Thyroid gland (tissue), 4 donors: ENCODE measurements at places on chromosomes 7 and 10. TPM values are rescaled to one million over a fixed set of nuclear protein-coding genes. Genes with fewer than 3 reads are reported as not detected.

SLC18A3 gene
- total RNA-seq: not detected

PPA1 gene
- 172 TPM for total RNA-seq

DNA sequence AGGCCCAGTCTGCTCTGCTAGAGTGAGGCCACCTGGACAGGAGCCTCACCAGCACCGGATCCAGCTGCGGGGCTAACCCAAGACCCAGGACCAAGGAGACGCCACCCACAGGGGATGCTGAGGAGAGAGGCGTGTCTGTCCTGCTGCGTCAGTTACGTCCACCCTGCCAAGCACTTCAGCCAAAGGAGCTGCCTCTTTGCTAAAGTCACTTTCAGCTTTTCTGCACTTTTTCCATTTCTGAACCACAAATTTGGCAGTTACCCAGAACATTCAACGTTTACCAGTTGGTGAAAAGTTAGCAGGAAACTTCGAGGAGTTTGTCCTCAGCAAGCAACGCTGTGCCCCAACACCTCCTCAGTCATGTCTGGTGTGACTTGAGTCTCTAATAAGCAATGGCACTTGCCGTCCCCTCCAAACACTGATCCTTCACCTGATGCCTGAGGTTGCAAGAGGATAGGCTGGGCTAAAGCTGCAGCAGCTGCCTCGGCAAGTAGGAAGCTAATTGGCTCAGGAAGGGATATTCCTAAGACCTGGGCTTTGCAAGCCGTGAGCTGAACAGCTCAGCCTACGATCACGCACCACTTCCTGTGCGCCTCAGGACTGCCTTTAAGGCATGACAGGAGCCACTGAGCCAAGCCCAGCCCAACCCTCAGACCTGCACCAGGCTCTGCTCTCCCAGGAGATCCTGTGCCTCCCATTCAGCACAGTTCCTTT is 40.1 kb downstream of the KCNH2 start:
- H3K4me1 ChIP-seq: peaks cover 9% of the 10 kb centered on the region
- no peak overlapping the region for H3K4me3 ChIP-seq
- peak; percentile 14 for DNase-seq
- H3K27ac ChIP-seq: no peak overlapping the region
- H3K36me3 ChIP-seq: no peaks in the 10 kb centered on the region

- no peak overlapping the region for H3K4me3 ChIP-seq
- no peak overlapping the region for H3K27ac ChIP-seq
These were observed 38.0 kb downstream of the MDFIC start for GRCh38 chr7:114959931-114960330.

CC2D2B gene
- 2.0 TPM for total RNA-seq

DNA sequence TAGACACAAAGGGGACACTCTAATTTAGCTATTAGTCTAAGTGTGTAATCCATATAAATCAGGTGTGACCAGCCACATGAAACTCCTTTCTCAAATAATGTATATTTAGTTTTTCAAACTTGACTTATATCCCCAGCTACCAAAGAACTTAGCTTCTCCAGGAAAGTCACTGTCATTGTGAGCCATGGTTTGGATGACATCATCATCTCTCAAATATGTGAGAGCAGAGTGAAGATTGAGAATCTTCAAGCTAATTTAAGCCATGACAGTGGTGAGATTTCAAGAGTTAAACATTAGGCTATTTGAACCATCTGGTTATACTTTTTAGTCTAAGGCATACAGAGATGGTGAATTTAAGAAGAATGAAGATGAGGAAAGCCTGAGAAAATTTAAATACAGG is 1165.6 kb downstream of the CNTNAP2 start:
- no peak overlapping the region for H3K27ac ChIP-seq
- DNase-seq: no peak
- H3K4me3 ChIP-seq: no peak overlapping the region
- H3K27me3 ChIP-seq: no peaks in the 10 kb centered on the region
- no peaks in the 10 kb centered on the region for H3K4me1 ChIP-seq

ASNS gene
- total RNA-seq: 84.2 TPM

DNA sequence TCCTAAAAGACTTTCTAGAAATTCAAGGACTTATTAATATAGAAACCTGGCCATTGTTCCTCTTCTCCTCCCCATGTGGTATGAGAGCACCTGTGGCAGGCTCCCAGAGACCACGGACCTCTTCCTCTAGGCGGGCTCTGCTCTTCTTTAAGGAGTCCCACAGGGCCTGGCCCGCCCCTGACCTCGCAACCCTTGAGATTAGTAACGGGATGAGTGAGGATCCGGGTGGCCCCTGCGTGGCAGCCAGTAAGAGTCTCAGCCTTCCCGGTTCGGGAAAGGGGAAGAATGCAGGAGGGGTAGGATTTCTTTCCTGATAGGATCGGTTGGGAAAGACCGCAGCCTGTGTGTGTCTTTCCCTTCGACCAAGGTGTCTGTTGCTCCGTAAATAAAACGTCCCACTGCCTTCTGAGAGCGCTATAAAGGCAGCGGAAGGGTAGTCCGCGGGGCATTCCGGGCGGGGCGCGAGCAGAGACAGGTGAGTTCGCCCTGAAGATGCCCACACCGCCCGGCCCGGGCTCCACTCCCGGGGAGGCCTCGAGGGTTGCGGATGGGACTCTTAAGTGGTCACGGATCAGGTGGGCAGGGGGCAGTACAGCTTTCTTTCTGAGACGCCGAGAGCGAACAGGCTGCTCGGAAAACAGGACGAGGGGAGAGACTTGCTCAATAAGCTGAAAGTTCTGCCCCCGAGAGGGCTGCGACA is at the start of gene SLC26A4:
TSS of gene SLC26A4 (plus strand) at position 448 of the 700 bp plus-strand sequence. CDS start 814 bp downstream, outside the sequence.
- no peaks in the 10 kb centered on the region for H3K36me3 ChIP-seq
- peak; percentile 58 for DNase-seq
- peak within 1 kb of the TSS; percentile 90 for H3K27ac ChIP-seq
- peaks cover 36% of the 10 kb centered on the region for H3K4me1 ChIP-seq

CLCN1 gene
- not detected for total RNA-seq

DNA sequence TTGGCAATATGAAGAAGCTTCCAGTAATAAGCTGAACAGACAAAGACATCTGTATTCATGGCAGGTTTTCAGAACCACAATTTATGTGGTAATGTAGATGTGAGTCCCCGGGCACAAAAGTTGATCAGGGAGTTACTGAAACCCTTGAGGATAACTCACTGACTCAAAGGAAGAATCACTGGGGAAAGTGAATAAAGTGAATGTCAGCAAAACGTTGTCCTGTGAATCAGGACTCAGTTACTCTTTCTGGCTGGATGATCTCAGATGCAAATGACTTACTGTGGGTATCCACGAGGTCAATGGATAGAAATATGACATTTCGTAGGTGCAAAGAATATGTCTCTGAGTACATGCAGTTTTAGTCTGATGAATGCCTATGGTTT is 172.8 kb upstream of the CTBP2 start:
- H3K27me3 ChIP-seq: no peaks in the 10 kb centered on the region
- no peak for DNase-seq
- H3K36me3 ChIP-seq: no peaks in the 10 kb centered on the region
- H3K27ac ChIP-seq: no peak overlapping the region
- H3K4me3 ChIP-seq: no peak overlapping the region
- H3K4me1 ChIP-seq: no peaks in the 10 kb centered on the region

DNA sequence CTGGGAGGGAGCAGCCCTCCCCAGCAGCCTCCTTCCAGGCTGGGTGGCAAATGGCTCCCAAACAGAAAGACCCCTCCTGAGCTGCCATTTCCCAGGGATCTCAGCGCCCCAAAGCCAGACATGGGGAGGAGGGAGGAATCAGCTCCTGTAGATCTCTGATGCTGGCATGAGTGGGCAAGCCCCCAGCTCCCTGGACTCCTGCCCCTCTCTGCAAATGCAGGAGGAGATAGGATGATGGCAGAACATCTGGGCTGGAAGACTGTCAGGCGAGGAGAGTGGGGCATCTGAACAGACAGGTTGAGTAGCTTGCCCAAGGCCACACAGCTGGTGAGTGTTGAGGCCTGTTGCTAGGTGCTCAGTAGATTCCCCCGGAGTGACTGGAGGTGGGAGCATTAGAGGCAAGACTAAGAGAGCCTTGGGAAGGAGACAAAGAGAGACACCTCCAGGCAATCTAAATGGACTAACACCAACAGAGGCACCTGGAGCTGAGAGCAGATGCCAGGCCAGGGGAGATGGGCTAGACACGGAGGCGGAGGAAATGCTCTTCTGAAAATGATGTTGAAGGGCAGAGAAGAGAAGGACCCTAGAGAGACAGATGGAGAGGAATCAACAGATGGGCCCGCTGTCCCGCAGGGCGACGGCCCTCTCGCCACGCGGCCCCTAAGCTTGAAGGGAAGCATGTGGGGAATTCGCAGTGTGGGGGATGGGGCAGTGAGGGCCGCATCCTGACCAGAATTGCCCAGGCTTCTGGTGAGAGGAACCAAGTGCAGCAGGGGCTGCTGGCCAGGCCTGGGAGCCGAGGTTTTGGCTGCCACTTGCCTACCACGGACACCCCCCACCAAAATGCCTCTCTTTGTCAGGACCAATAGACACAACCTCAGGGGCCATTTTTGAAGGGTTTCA is 84.8 kb upstream of the LRRC4 start:
- H3K4me3 ChIP-seq: no peak overlapping the region
- DNase-seq: no peak
- H3K4me1 ChIP-seq: no peaks in the 10 kb centered on the region
- H3K36me3 ChIP-seq: no peaks in the 10 kb centered on the region
- no peak overlapping the region for H3K27ac ChIP-seq

- H3K27ac ChIP-seq: peak overlapping the region; percentile 85
- no peaks in the 10 kb centered on the region for H3K27me3 ChIP-seq
- peak; percentile 19 for DNase-seq
- H3K36me3 ChIP-seq: no peaks in the 10 kb centered on the region
- peaks cover 13% of the 10 kb centered on the region for H3K4me1 ChIP-seq
These were observed 403 bp downstream of the CDK6 start for GRCh38 chr7:92835851-92836488.

DNA sequence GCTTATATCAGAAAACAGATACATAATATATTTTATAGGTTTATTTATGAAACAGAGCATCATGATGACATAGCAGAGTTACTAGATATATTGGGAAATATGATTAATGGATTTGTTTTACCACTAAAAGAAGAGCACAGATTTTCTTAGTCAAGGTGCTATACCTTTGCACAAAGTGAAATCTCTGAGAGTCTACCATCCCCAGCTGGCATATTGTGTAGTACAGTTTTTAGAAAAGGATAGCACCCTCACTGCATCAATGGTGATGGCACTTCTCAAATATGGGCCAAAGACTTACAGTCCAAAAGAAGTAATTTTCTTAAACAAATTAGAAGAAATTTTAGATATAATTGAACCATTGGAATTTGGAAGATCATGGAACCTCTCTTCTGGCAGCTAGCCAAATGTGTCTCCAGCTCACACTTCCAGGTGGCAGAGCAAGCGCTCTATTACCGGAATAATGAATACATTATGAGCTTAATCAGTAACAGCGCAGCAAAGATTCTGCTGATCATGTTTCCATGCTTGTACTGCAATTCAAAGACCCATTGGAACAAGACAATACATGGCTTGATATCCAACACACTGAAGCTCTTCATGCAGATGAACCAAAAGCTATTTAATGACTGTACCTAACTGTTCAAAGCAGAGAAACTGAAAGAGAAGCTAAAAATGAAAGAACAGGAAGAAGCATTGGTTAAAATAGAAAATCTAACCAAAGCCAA is 21.9 kb upstream of the CREB3L2 start:
- DNase-seq: no peak
- H3K4me3 ChIP-seq: no peak overlapping the region
- H3K36me3 ChIP-seq: no peaks in the 10 kb centered on the region
- no peaks in the 10 kb centered on the region for H3K4me1 ChIP-seq
- no peaks in the 10 kb centered on the region for H3K27me3 ChIP-seq

DNA sequence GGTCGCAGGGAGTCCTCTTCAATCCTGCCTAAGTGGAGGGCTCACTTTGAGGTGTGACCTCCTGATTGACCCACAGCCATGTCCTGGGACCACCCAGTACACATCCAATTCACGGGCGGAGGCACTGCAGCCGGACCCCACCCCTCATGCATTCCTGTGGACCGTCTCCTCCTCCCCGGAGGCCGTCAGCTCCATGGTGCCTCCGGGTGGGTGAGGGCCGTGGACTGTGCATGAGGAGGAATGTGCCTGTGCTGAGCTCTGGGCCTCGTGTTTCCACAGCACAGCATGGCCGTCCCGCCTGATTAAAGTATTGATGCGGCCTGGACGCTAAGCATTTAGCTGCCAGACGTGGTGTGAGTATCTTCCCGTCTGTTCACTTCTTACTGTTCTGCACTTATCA is 52.8 kb downstream of the CFAP46 start:
- H3K36me3 ChIP-seq: no peaks in the 10 kb centered on the region
- H3K4me1 ChIP-seq: peaks cover 11% of the 10 kb centered on the region
- H3K27ac ChIP-seq: no peak overlapping the region
- DNase-seq: no peak

SPDYE11 gene
- not detected for total RNA-seq

DNA sequence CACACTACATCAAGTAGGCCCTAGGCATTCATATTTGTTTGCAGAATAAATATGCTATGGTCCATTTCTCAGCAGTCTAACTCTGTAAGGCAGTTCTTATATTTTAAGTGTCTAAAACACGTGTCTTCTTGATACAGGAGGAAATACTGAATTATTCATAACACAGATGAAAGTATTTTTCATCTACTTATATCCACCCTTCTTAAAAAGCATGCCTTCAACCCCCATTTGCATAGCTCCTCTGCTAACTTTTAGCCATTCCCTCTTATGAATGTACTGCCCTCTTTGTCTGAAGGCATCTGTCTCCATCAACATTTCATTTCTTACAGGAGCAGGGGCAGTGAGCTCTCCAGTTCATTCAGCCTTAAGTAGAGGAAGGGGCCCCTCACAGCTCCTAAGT is 57.7 kb downstream of the ZFAND4 start:
- H3K4me1 ChIP-seq: no peaks in the 10 kb centered on the region
- no peak for DNase-seq
- no peak overlapping the region for H3K4me3 ChIP-seq
- no peak overlapping the region for H3K27ac ChIP-seq
- peaks cover 6% of the 10 kb centered on the region for H3K36me3 ChIP-seq

DNA sequence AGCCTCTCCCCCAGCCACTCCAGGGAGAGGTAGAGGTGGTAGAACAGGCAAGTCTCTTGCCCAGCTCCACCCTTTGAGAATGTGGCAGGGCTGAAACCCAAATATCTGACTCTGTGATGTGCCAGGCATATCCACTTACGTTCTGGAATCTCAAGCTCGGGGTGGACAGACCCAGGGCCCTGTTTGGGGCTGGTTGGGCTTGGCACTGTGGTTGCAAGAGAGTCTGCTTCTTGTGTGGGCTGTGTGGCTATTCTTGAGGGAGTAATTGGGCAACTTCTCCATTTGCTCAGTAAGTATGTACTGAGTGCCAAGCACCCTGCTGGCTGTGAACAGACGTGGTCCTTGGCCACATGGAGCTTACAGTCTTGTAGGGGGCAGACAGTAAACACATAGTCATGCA is 4.7 kb downstream of the UBTD1 start:
- no peaks in the 10 kb centered on the region for H3K36me3 ChIP-seq
- H3K27ac ChIP-seq: no peak overlapping the region
- H3K27me3 ChIP-seq: no peaks in the 10 kb centered on the region
- H3K4me1 ChIP-seq: peaks cover 6% of the 10 kb centered on the region
- no peak overlapping the region for H3K4me3 ChIP-seq

GRCh38 chr10:123463698-123464097 is 202.5 kb upstream of the GPR26 start:
- H3K27me3 ChIP-seq: no peaks in the 10 kb centered on the region
- H3K27ac ChIP-seq: no peak overlapping the region
- no peaks in the 10 kb centered on the region for H3K36me3 ChIP-seq
- H3K4me1 ChIP-seq: no peaks in the 10 kb centered on the region

ACTL6B gene
- not detected for total RNA-seq
